GM12865 (cell line): ENCODE measurements at places on chromosomes 7 and 10.

- DNase-seq: no peak
These were observed 292.5 kb upstream of the SHH start for GRCh38 chr7:156104501-156105336.

GRCh38 chr10:129832573-129833467 is 131.3 kb downstream of the EBF3 start:
- no peak for DNase-seq

DNA sequence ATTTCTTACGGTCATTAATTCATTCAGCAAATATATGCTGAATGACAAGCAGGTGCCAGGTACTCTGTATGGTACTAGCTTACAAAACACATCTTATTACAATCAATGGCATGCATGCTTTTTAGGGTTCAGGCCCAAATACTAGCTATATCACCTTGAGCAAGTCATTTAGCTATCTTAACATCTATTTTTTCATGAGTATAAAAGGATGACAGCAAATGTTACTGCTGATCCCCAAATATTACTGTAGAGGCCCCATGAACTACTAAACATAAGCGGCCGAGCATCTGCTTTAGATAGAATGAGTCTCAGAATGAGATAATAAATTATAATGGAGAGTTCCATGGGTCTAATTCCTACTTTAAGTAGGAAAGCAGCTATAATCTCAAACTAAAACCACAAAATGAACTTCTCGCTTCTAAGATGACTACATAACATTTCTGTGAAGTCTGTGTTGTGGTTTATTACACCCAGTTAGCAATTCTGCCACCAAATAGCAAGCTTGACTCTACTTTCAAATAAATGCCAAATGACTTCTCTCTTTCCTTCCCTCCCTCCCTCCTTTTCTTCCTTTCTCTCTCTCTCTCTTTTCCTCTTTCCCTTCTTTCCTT is 113.7 kb upstream of the LRRN3 start:
- no peak for DNase-seq

GRCh38 chr10:69846293-69846921 is 44.7 kb downstream of the COL13A1 start:
- DNase-seq: no peak

- no peak for DNase-seq
These were observed 45.5 kb upstream of the RNF148 start for GRCh38 chr7:122748195-122748594.

DNA sequence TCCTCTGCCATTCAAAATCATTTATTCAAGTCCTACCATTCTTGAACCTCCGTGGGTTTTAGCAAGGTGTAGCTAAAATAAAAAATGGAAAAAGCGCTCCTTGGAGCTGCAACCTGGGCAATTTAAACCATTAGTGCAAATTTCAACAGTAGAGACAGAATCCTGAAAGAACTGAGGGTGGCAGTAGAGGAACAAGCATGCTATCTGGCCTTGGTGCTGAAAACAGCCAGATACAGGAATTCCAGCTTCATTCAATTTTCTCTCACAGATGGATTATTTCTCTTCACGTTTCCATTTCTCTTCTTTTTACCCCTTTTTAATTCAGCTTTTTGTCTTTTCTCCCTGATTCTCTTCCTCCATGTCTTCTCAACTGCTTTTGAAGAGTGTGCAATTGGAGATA is 77.7 kb downstream of the OTUD1 start:
- no peak for DNase-seq

DNA sequence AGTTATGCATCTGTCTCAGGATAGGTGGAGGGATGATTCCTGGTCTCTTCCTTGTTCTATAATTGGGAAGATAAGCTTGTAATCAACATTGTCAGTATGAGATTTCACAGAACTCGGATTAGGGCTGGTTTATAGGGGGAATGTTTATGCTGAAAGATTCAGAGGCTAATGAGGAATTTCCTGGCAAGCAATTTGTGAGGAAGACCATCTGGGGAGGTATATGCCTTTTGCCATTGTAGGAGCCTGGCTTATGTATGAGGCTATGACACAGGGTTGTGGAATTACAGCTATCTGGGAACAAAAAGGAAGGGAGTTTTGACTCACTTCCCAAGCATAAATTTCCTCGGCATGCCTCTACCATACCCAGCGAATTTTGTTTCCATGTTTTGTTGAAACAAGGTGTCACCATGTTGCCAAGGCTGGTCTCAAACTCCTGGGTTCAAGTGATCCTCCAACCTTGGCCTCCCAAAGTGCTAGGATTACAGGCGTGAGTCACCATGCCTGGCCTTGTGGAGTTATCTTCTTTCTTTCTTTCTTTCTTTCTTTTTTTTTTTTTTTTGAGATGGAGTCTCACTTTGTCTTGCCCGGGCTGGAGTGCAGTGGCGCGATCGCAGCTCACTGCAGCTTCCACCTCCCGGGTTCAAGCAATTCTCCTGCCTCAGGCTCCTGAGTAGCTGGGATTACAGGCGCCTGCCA is 1.6 kb upstream of the COPS6 start:
- no peak for DNase-seq

DNA sequence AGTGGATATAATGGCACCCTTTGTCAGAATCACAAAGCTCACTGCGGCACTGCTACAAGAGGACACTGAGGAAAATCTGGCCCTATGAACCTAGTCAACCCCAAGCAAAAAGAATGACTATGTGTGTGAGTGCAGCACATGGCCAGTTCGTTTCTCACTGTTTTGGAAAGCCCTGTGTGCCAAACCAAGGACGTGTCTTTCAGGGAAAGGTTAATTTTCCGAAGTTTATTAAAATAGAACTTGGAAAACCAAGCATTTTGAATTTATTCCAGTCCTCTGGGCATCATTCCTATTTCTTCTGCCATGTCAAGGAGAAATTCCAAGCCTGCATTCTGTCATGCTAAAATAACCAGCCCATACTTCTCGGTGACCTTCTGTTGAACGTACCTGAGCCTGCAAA is 471.8 kb downstream of the PLXDC2 start:
- DNase-seq: no peak

DNA sequence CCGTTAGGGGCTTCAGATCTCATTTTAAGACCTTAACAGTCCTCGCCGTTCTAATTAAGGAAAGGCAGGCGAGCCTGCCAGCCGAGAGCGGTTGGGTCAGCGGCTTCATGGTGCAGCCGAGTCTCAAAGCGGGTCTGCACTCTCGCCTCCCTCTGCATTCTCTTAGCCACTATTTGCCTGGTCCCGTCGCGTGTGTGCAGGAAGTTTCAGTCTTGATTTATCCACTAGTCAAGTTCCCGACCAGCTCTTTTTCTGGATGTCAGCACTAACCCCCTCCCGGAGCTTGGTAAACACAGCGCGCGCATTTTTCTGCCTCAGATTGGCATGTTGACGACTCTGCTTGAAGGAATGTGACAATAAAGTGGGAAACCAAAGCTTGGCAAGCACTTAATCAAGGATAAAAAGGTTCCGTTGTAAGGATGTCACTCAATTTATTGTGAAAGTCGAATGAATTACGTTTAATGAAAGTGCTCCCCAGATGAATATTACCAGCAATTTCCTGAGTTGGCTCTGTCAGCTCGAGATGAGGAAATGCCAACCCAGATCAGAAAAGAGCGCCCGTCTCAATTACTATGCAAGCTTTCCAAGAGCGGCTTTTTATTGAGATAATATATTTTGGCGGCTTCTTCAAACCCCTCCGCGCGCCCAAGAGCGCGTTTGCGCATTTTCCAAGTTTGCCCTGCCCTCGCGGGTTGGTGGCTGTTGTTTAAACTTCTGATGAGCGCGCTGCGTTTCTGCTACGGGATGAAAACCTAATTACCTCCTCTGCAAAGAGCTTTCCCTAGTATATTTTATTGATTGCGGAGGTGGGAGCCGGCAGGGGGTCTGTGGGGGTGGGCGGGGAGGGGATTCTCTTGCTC is 7.9 kb downstream of the NXPH1 start:
- DNase-seq: no peak
